ACHN (cell line): ENCODE measurements at places on chromosomes 3 and 15.

- DNase-seq, result no peak
These were observed 18.0 kb downstream of the UBE2E2 start for GRCh38 chr3:23221136-23221535.

DNA sequence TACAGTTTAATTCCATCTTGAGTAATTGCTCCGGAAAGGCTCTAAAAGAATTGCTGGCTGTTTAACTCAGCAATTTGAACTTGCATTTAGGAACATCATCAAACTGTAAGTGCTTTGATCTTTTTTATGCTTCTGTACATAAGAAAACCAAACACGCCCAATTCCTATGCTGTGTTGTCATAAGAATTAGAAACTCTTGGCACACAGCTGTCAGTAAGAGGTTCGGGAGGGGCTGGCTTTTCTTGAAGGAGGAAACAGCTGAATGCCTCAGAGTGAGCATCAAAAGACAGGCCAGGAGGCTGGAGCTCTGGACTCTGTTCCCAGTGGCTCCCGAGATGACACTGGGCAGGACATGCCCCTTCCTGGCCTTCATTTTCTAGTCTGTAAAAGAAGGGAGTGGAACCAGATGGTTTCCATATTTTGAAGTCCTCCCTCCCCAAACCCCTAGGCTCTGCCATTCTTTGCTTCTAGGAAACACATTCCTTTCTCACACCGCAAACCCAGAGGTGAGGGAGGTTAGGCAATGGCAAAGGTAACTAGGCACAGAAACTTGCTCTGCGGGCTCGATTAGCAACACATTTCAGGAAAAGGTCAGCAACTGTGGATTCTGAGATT lies 73.7 kb upstream of the DLG1 start:
- peak; percentile 55 for DNase-seq

- DNase-seq, result no peak
These were observed 93.7 kb downstream of the MESD start for GRCh38 chr15:80895965-80896364.

DNA sequence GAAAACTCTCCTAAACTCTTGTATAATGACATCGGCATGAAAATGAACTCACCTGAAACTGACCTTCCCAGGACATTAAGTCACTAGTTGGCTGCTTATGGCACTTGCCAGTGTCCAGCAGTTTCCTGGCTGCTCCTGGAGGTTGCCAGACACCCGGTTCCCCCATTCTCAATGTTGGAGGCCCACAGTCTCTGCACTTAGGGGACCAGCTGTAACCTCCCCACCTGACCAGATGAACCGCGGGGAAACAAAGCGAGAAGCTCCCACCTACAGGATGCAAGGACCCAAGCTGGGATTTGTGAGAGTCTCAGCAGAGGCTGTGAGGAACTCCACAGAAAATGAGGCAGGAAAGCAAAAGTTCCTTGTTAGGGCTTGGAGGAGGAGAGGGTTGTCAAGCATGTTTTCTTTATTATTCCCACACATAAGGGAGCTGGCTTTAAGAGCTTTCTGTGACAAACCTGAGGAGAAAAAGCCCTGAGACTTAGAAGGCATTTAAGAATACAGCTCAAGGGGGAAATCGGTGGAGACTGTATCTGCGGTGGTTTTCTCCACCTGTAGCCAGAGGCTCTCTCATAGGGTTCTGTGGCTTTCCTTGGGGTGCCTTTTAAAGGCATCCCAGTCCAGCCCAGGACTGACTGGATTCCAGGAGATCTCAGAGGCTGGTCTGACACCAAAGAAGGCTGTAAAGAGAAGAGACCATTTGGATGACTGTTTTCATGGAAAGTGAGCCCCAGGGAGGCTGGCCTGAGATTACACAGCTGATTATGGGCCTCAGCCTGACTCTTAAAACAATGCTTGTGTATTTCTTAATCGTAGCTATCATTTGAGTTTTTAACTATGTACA lies 4.6 kb downstream of the TPM1 start:
- peak; percentile 41 for DNase-seq

GRCh38 chr15:51677452-51677851 lies 3.9 kb upstream of the SCG3 start:
- DNase-seq, result no peak

- DNase-seq, result no peak
These were observed 7.8 kb downstream of the CCR5AS start for GRCh38 chr3:46399098-46399497.

DNA sequence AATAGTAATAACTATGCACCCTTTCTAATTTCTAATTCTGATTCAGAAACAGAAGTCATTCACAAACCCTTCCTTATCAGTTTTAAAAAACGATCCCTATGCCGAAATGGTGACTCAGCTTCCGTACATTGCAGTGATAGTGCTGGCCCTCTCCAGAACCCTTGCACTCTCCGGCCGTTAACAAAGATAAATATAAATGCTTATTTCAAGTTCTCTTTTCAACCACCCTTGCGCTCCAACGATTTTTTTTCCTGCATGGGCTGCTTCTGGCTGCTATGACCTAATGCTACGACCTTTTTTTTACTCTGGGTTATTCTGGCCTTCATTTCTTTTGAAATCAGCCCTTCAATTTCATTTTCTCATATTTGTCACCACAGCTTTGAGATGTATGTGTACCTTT lies 646.2 kb downstream of the NTRK3 start:
- DNase-seq, result no peak

GRCh38 chr3:464255-464654 lies 267.7 kb downstream of the CHL1 start:
- no peak for DNase-seq

DNA sequence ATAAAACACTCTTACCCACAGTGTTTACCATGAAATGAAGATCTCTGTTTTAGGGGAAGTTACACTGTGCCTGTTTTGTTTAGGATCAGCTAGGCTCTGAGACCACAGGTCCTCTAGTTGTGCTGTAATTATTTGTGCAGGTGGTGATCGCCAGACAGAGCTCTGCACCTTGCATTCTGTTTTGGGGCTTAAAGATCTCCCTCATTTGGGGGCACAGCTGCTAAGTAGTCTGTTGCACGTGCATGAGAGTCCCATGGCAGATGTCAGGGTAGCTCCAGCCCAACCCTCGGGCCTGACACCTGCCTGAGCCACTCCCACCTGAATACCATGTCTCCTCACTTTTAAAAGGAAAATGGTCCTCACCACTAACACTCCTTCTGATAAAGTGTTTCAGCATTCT lies 12.4 kb downstream of the C3orf20 start:
- no peak for DNase-seq

DNA sequence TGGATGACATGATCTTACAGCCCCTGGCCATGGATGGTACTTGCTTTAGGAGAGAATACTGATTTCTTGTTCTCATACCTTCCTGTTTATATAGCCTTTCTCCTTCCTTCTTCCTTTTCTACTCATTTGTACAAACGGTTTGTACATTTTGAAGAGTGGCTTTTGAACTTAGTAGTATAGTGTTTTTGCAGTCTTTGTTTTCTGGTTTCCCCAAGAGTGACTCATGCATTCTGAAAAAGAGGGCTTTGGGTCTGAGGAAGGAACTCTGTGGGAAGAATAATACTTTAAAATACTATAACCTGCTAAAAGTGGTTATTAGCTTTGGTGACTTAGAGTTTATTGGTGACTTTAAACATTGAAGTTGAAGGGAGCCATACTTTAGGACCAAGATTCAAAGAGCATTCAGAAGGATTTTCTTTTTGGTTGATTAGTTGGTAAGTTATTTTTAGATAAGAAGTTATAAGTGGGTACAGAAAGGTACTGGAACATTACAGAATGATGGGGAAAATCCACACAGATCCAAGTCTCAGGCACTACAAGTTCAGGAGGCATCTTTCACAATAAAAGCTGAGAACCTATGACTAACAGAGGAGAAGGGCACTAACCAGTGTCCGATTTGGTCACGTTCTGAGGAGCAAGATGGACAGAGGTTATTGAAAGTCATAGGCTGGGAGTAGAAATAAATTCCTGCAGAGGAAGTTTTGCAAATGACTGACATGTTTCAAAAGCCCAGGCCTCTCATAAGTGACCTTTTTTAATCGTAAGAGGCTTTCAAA lies 369.6 kb upstream of the AZI2 start:
- DNase-seq, result no peak

- no peak for DNase-seq
These were observed 31.4 kb downstream of the RGMA start for GRCh38 chr15:93057618-93058017.

DNA sequence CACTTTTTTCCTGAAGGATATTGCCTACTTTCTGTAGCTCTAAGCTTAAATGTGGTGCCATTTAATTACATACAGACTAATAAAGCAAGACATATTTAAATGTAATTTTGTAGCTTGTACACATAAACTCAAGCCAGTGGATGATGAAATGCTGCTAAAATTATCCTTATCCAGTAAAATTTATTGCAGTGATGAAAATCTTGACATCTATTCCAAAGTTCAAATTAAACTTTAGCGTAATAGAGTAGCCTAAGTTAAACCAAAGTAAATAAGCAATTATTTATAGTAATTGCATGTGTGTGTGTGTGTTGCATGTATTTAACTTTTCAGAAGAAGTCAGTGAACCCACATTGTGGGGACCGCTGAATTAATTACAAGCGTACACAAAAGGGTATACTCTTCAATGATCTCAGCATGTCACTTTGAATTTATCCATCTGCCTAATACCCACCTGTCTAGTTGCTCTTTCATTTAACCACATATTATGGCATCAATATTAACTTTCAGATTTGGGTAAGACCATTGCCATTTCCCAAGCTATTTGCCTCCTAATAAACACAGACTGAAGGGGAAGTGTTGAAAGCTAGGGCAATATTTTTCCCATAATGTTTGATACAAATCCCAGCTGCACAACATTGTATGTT lies 85.0 kb downstream of the MECOM start:
- no peak for DNase-seq

- no peak for DNase-seq
These were observed 230.8 kb upstream of the STAC start for GRCh38 chr3:36149447-36149865.

DNA sequence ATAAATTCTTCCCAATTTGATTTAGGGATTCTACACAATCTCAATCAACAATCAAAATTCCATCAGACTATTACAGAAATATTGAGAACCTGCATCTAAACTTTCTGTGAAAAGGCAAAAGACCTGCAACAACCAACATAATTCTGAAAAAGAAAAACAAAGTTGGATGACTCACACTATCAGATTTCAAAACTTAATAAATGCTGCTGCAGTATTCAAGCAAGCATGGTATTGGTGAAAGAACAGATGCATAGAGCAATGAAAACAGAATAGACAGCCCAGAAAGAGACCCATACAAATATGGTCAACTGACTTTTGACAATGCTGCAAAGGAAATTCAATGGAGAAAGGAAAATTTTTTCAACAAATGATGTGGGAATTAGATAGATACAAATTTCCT lies 477.1 kb upstream of the NR2F2 start:
- no peak for DNase-seq

GRCh38 chr15:71677766-71678165 lies 132.6 kb upstream of the NR2E3 start:
- no peak for DNase-seq

- DNase-seq, result no peak
These were observed 339.0 kb upstream of the NR2E3 start for GRCh38 chr15:71471347-71471746.

DNA sequence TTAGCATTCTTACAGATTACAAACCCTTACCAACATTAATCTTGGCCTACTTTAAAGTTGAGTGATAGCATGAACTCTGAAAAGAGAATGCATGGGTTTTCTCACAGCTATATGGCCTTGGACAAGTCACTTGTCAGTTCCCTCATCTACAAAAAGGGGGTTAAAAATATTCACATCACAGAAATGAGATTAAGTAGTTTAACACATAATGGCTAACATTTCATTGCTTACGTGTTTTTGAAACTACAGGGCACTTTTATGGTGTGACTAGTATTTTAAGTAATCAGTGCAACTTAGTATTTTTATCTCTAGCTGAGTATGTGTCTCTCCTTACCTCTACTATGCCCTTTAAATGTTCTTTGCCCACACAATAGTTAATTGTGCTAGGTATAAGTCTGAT lies 13.8 kb downstream of the TRIM59 start:
- DNase-seq, result no peak

- DNase-seq, result no peak
These were observed 35.4 kb downstream of the RNU5B-1 start for GRCh38 chr15:65339920-65340319.

DNA sequence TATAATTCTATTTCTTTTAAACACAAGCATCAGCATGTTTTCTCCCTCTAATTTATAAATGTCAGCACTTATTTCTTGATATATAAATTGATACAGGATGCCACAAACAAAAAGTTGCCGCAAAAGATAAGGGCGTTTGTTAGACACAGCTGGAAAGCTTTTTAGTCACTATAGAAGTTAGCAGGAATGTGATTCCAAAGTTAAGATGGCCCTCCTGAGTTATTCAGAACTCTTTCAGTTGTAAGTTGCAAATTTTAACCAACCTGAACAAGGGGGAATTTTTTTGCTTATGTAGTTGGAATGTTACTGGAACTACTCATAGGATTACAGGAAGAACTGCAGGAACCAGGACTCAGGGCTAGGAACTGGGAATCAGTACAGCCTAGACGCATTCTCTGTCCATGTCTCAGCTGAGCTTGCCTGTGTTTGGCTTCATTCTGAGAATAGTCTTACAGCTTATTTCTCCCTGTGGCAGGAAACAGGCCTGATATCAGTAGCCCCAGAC lies 166.3 kb downstream of the VGLL4 start:
- DNase-seq, result peak; percentile 7

- no peak for DNase-seq
These were observed 31.9 kb downstream of the AGTR1 start for GRCh38 chr3:148729476-148730055.

- DNase-seq, result no peak
These were observed 50.4 kb downstream of the BOC start for GRCh38 chr3:113261626-113262303.

DNA sequence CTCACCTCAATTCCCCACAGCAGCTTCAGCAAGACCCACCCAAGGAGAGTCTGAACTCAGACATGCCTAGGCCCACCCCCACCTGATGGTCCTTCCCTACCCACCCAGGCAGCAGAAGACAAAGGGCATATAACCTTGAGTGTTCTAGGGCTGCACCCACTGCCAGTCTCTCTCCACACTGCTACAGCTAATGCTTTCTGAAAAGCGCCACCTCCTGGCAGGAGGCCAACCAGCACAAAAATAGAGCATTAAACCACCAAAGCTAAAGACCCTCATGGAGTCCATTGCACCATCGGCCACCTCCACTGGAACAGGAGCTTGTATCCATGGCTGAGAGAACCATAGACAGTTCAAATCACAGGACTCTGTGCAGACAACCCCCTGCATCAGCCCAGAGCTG lies 11.3 kb upstream of the RPL39L start:
- DNase-seq, result peak; percentile 10

GRCh38 chr15:87549296-87549695 lies 707.2 kb downstream of the NTRK3 start:
- DNase-seq, result no peak
